ENCODE measurements at places on chromosomes 13 and 19. TPM values are rescaled to one million over a fixed set of nuclear protein-coding genes. Genes with fewer than 3 reads are reported as not detected.

Gene PCDH17
- not detected for polyA plus RNA-seq

Gene CGB2
- polyA plus RNA-seq, result not detected

Gene MZT1
- 13.7 TPM for polyA plus RNA-seq

Gene FFAR2
- not detected for polyA plus RNA-seq

Gene FCGBP
- 0.02 TPM for polyA plus RNA-seq

- DNase-seq, result no peak
These were observed 95.2 kb upstream of the CLDN10 start for GRCh38 chr13:95457294-95457693.

- no peak for DNase-seq
These were observed 40.6 kb downstream of the KATNAL1 start for GRCh38 chr13:30266756-30267155.

DNA sequence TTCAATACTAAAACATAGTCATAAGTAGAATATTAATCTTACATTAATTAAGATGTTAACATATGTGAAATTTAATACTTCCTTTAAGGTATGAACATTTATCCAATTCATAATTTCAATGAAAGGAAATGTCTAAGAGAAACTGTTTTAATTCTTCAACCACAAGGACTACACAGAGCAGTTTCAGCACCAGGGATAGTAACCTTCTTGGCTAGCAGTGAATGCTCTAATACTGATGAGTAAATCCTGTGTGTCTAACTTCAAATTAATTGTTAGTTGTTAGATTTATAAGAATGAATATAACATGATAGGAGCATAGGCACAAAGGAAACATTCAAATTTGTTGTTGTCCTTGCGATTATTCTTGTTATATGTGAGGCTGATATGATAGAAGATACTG lies 15.6 kb upstream of the NBEA start:
- DNase-seq, result no peak

- DNase-seq, result no peak
These were observed 1048.4 kb downstream of the SLITRK1 start for GRCh38 chr13:82833923-82834322.

DNA sequence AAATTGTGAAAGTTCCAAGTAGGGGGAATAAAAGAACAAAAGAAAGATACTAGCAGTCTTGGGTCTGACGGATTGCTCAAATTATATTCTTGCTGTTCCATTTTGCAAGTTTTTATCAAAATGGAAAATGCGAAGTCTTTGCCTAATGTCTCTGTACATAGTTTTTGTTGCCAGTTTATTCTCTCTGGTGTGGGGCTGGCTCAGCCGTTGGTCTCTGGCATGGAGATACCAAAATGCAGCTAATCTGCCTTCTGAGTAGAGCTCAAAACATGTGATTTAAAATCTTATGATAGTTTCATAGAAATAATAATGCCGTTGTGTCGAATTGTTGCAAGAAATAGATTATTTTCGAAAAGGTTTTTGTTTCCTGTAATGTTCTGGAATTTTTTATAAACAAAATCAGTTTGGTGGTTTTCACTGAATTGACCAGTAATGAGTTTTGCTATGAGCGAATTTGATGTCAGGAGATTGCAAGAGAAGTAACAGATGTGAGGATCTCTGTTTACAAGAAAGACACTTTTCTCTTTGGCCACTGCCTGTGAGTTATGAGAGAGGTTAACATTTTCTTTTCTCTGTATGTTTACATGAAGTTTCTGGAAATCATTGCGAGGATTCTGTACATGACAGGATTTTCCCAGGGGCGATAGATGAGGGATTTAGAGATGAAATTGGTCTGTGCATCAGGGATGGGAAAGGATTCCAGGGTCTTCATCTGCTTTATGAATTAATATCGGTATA lies 147.0 kb downstream of the DCT start:
- no peak for DNase-seq

- no peak for DNase-seq
These were observed 10.8 kb downstream of the SOX1 start for GRCh38 chr13:112077729-112078128.
